ENCODE measurements at places on chromosomes 1 and 21.

- no peak for DNase-seq
Observed at GRCh38 chr1:63405987-63406386, 38.6 kb downstream of the ALG6 start.

GRCh38 chr1:12810691-12811408 lies 19.7 kb downstream of the PRAMEF1 start:
- peak; percentile 54 for DNase-seq

GRCh38 chr21:34995979-34996303 lies 53.2 kb downstream of the RUNX1 start:
- DNase-seq: no peak

GRCh38 chr1:89451011-89451410 lies 73.6 kb upstream of the LRRC8B start:
- peak; percentile 19 for DNase-seq

DNA sequence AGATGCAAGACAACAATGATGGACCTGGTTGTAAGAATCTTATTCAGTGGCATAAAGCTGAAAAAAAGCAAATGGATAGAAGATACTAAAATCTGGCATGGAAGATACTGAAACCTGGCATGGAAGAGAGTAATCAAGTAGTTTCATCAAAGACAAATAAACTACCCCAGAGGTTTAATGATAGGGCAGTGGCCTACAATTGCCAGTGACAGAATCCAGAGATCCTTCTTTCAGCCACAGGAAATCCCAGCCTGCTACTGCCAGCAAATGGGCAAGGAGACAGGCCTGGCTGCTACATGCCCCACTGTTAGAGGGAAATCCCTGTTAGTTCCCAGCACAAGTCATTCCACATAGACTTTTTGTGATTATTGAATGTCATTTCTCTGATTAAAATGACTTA lies 409.4 kb downstream of the VAV3 start:
- DNase-seq: no peak

GRCh38 chr1:42380586-42381279 lies at the start of gene RIMKLA:
RIMKLA (plus strand) TSS chr1:42380792; CDS start chr1:42380935, 143 bp downstream.
- no peak for DNase-seq

DNA sequence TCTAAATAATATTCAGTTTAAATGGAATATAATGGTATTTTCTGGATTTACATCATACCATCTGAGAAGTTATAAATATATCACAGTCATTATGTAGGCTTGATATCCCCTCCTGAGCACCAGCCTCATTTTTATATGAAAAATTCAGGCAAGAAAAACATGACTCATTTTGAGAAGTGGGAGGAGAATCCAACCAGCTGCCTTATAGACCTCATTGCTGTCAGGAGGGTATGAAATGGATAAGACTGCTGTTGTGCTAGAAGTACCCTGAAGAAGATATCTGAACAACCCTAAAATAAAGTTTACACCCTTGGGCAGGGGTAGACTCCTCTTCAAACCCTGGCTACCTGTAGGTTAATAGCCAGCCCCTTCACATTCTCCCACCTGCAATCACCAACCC lies 8.8 kb downstream of the GIPC2 start:
- no peak for DNase-seq

GRCh38 chr1:151970128-151970527 lies 23.5 kb downstream of the S100A10 start:
- DNase-seq: no peak

DNA sequence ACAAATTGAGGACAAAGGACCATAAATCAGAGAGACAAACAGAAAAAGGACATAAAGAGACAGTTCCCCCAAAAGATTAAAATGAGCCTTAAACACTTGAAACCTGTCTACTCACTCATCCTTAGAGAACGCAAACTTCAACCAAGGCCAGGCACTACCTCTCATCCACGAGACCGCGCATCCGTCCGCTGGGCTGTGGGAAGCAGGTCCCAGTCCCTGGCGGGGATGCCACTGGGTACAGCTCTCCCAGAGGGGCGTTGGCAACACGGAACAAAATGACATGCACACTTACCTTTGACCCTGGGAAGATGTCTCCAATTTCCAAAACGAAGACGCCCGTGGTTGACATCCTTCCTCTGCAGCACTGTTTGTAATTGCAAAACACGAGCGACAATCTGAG lies 16.5 kb upstream of the ADARB1 start:
- no peak for DNase-seq

DNA sequence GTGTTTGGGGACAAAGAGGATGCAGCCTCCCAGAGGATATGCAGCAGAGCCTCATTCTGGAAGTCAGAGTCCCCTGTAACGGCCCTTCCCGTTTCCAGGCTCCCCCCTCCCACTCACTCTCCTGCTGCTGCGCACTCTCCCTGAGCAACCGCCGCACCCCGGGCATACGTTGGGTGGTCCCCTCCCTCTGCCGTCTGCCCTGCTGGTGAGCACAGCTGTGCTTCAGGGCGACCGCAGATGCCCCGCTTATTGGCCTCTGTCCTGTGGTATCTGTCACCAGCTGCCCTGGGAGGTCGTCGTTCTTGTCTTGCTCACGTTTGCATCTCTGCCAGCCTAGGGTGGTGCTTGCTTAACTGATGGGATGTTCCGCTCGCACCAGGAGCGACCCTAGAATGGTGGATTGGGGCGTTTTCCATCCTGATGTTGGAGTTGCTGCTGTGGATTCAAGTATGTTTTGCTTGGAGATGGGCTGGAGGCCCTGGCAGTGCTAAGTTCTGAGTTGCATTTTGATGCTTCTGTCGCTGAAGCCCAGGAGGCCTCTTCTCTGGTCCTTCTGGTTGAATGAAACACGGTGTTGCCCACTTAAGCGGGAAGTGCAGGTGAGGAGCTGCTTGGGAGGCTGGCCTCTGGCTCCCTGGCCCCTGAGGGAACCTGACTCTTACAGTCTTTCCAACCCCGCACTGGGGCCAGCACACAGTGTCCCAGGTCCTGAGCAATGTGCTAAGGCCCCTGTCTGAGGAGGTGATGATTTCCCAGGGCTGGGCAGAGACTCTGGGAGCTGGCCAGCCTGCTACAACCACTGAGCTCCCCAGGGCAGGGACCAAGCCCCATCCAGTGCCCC lies 3.2 kb downstream of the TMEM201 start:
- DNase-seq: no peak

DNA sequence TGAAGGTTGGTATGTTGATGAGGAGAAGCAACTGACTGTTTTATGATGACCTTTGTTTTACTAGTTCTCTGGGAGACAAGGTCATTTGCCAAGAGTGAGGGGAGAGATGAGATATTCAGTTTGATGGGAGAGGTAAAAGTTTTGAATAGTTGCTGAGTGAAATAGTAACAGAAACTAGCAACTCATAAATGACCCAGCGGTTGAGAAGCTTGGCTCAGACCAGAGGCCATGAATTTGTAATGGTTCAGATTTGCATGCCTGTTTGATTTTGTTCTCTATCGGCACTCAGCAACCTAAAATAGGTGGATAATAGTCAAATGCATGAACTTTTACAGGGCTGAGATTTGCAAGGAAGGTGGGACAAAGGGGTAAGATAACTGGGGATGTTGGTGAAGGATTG lies 6.6 kb downstream of the CCDC30 start:
- DNase-seq: no peak
